ENCODE measurements at places on chromosomes 5 and 9. TPM values are rescaled to one million over a fixed set of nuclear protein-coding genes. Genes with fewer than 3 reads are reported as not detected.

DNA sequence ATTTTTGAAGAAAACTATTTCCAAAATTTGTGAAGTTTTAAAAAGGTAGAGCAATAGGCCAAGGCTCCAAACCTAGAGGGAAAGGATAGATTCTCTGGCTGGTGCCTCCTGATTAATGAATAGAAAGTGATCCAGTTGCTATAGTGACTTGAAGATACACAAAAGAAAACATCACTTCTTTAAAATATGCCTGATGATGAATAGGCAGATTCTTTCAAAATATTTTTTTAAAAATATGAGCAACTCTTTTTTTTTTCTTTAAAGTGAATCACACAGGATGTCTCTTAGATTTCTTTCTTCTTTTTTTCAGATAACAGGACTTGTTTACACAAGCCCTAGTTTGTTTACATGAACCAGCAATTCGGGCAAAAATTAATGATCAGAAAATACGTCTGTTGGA is 124.4 kb downstream of the RFK start:
- DNase-seq = no peak

DNA sequence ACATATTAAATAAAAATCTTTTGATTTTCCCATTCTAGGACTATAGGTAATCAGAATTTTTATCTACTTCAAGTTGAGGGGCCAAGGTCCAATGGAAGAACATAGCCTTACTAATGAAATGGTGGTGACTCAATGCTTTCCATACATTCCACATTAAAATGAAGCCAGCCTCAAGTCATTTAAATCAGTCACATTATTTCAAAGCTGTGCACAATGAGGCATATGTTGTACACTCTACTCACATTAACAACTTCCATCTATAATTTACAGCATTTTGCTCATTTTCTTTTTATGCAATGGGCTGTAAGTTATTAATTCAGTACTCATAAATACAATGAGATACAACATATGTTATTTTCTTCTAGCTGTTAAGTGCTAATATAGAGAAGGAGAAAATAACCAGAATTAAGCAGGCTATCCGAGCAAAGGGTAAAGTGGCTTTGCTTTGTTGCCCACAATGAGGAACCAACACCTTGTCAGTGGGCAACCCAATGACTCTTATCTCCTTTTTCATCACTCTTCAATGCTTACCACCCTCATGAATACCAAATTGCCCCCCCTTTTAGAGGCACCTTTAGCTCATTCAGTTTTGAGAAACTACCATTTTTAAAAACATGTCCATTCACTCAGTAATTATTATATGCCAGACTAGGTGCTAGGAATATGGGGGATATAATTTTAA is 52.4 kb downstream of the TTLL11 start:
- DNase-seq = no peak

- DNase-seq = no peak
Observed at GRCh38 chr5:73485715-73486114, 12.5 kb upstream of the BTF3 start.

- DNase-seq = peak; percentile 62
Observed at GRCh38 chr9:114452219-114453165, 52.8 kb downstream of the WHRN start.

- DNase-seq = no peak
Observed at GRCh38 chr9:20569525-20569924, 52.8 kb downstream of the MLLT3 start.

GRCh38 chr9:100294806-100295205 is 57.9 kb downstream of the TEX10 start:
- DNase-seq = no peak

- DNase-seq = no peak
Observed at GRCh38 chr5:72308853-72309191, 11.2 kb downstream of the MRPS27 start.

DNA sequence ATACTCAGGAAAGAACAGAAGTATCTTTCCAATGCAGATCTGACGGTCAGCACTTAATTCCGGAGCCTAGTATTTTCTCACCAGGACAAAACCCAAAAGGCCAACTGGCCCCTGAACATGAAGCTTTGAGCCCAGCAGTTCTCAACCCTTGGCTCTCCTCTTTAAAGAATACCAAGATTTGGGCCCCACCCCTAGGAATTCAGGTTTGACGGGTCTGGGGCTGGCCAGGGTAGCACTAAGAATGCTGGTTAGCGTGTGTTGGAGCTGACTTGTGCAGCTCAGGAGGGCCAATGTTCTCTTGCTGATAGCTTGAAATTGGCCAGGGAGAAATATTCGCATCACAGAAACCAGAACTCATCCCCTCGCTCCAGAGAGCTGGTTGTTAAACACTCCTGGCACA is 88.3 kb upstream of the PTCH1 start:
- no peak for DNase-seq

DNA sequence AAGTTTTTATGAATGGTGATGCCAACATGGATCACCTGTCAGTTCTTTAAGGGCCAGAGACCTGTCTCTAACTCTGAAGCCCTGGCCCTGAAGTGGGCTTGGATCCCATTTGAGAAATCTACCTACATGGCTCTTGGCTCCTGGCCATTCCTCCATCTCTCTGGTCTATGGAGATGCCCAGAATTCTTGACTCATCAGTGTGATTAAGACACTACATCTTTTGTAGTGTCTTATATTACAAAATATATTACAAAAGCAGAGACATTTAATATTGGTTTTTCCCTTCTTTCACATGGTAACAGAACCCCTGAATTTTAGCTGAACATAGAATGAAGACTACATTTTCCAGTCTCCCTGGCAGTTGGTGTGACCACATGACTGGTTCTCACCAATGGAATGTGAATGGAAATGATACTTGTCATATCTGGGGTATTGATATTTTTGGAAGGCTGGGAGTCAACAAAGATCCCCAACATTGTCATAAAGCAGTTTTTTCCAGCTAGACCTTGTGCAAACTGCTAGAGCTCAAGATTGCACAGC is 198.3 kb downstream of the SREK1 start:
- DNase-seq = no peak

GRCh38 chr5:16926417-16926816 is 9.7 kb downstream of the MYO10 start:
- no peak for DNase-seq

DNA sequence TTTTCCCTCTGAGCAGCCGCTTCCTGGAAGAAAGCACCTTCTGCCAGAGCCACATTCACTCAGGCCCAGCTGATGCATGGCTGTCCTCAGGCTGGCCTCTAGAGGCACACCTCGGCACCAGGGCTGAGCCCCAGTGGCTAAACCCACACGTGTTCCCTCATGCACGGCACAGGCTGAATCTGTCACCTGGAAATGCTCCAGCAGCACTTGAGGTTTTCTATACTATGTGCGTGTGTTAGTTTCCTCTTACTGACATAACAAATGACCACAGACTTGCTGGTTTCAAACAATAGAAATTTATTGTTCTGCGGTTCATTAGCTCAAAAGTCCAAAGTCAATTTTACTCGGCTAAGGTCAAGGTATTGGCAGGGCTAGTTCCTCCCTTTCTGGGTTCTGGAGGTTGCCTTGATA is 141.4 kb downstream of the LRRC70 start:
- no peak for DNase-seq

DNA sequence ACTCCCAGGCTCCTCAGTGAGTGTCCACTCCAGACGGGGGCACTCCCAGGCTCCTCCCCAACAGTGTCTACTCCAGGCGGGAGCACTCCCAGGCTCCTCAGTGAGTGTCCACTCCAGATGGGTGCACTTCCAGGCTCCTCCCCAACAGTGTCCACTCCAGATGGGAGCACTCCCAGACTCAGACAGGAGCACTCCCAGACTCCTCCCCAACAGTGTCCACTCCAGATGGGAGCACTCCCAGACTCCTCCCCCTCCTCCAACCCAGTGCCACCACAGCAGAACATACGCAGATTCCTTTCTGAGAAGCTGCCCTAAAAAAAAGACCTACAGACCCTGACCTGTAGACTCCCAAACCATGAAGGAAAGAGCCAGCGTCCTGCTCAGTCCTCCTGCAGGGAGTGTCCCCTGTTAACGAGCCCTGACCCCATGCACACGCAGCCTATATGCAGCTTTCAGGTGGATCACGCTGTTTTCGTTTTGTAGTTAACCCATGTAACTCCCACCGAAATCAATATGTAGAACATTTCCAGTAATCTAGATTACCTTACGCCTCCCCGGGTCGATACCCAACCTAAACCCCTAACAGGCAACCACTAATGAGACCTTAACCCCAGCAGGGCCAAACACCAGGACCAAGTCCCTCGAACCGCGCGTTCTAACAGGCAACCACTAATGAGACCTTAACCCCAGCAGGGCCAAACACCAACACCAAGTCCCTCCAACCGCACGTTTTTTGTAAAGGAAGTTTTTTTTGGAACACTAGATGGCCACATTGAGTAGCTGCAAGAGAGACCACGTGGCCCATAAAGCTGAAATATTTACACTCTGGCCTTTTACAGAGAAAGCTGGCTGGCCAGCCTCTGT is 15.7 kb downstream of the PNPLA7 start:
- peak; percentile 68 for DNase-seq

Gene TNC
- total RNA-seq = 216 TPM

Gene ADRA1B
- total RNA-seq = 0.51 TPM

Gene THBS4
- 0.84 TPM for total RNA-seq

Data from mucosa of descending colon (tissue), 3 donors.